ENCODE measurements at places on chromosomes 5 and 9.

GRCh38 chr5:31381299-31381698 is 150.6 kb downstream of the DROSHA start:
- no peak for DNase-seq

- no peak for DNase-seq
Observed at GRCh38 chr5:76691467-76692273, 24.3 kb upstream of the F2R start.

GRCh38 chr9:18036422-18037187 is 437.3 kb upstream of the ADAMTSL1 start:
- DNase-seq: no peak

DNA sequence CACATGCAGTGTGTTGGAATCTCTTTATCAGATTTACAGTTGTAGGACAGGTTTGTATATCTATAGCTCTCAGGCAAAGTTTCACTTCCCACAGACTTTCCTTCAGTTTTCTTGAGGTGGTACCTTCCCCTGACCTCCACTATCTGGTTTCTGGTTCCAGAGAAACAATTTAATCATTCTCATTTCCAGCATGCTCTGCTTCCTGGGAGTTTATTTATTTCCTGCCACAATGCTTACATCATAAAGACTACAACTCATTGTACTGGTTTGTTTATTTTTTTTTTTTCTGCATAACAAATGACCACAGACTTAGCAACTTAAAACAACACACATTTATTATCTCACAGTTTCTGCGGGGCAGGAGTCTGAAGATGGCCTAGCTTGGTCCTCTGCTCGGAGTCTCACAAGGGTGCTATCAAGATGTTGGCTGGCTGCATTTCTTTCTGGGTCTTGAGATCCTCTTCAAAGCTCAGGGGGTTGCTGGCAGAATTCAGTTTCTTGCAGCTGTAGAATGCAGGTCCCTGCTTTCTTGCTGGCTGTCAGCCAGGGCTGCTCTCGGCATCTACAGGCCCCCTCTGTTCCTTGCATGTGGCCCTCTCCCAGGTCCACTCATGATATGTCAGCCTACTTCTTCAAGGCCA is 247.7 kb downstream of the ENC1 start:
- DNase-seq: no peak

- no peak for DNase-seq
Observed at GRCh38 chr5:147344861-147345260, 110.0 kb downstream of the STK32A start.

GRCh38 chr5:87650284-87650683 is 237.6 kb upstream of the CCNH start:
- DNase-seq: no peak

DNA sequence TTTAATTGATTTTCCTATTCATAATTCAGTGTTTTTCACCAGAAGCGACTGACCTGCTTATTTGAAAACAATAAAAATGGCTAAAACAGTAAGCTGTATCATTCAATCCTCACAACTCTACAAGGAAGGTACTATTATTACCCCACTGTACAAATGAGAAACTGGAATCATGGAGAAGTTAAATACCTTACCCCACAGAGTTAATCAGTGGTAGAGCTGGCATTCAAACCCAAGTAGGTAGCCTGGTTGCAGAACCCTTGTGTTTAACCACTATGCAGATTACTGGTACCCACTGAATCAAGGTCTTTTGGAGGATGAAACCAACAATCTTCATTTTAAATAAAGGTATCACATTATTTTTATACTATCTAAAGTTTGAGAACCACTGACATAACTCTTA is 59.6 kb downstream of the MLANA start:
- no peak for DNase-seq

- no peak for DNase-seq
Observed at GRCh38 chr5:96427824-96428223, 5.2 kb downstream of the PCSK1 start.

DNA sequence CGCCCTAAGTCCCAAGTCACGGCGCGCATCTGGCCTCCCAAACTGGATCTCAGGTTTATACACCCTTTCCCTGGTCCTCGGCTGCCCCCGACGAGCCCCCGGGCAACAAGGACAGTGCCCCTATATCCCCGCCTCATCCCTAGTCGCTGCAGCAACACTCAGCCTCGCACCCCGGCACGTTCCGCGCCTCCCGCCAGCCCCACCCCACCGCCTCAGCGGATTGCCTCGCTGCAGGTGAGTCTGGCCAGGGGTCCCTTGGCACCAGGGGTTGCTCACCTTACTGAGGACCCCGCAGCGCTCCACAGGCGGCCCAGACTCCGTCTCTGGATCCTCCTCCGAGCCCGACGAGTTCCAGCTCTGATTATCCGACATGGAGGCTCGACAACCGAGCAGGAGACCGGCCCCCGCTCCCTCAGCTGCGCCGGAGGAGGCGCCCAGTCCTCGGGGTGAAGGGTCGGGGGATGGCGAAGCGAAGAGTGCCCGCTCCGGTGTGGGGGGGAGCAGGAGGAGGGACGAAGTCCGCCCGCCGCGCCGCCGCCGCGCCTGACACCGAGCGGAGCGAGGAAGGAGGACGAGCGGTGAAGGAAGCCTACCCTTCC is 494 bp downstream of the CERT1 start:
- DNase-seq: no peak

GRCh38 chr5:72018143-72018803 is 89.0 kb upstream of the MAP1B start:
- DNase-seq: peak; percentile 56

- no peak for DNase-seq
Observed at GRCh38 chr5:21219251-21219650, 1231.3 kb upstream of the CDH18 start.

GRCh38 chr5:53820802-53821171 is 260.3 kb downstream of the NDUFS4 start:
- no peak for DNase-seq

- DNase-seq: no peak
Observed at GRCh38 chr5:113974976-113975375, 386.9 kb upstream of the KCNN2 start.

DNA sequence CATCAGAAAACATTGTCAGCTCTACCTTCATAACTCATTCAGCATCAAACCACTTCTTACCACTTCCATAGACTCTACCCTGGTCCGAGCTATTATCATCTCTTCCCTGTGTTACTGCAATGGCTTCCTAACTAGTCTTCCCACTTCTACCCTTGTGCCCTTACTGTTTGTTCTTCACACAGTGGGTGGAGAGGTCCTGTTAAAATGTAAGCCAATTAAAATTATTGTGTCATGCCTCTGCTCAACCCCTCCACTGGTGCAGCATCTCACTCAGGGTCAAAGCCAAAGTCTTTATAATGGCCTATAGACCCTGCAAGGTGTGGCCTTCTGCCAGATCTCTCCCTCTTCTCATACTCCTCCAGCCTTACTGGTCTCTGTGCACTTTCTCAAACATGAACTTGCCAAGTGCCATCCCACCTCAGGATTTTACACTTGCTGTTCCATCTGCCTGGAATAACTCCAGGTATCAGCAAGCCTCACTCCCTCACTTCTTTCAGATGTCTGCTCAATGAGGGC is 22.8 kb upstream of the ARAP3 start:
- no peak for DNase-seq

DNA sequence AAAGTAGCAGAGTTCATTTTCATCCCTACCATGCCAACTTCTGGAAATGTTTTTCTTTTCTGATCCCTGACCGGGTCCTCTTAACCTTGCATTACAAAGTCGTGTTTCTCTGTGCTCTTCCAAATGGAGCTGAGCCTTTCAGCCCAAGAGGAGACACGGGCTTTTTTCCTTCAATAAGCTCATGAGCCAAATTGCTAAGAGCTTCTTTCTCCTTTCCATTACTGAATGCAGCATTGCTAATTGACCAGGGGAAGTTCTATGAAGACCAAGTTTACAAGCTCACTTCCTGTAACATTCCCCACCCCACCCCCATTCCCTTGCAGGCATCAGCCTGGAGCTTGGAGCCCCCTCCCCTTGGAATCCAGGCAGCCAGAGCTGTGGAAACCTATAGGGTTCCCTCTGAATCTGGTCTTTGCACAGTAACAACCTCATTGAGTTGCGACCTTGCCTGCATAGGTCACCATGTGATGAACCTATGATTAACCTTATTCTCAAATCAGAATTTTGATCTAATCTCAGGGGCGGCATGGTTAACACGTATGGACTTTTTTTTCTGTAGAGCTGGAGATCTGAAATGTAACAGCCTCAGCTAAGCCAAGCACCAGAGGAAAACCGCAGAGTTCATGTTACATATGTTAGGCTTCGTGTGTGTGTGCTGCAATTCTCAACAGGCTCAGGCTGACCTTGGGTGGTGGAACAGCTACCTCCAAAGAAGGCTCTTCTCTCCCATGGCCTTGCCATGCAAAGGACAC is 395.7 kb upstream of the ZNF462 start:
- DNase-seq: no peak

DNA sequence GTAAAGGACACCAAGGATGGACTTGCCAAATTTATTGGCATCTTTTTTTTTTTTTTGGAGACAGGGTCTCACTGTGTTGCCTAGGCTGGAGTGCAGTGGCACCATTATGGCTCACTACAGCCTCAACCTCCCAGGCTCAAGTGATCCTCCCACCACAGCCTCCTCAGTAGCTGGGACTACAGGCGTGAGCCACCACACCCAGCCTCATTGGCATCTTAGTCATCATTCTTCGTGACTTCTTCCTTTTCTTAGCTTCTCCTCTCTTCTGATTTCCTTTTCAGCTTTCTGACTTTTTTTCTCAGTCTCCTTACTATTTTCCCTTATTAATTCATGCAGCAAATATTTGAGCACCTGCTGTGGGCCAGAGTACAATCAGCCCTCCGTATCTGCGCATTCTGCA is 6.1 kb downstream of the MAML1 start:
- no peak for DNase-seq

Measured in CD4-positive, alpha-beta T cell treated with Interleukin-4 for 4 hours (primary cell).